ENCODE measurements at places on chromosomes 6 and 20.

DNA sequence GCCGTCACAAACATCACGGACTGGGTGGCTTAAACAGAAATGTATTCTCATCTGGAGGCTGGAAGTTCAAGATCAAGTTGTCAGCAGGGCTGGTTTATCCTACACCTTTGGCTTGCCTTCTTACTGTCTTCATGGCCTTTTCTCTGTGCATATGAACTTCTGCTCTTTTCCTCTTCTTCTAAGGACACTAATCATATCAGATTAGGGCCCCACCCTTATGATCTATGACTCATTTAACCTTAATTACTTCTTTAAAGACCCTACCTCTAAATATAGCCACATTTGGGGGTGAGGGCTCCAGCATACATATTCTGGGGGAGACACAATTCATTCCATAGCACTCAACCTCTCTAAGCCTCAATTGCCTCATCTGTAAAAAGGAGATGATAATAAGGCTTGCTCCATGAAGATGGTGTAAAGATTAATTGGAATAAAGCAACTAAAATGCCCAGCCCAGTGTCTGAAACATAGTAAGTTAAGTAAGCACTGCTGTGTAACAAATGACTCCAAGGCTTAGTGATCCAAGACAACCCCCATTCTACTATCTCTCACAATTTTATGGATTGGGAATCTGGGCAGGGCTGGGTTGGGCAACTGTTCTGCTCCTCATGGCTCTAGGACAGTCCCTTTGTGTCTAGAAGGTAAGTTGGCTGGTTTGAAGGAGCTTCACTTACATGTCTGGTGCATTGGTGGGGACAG is 119.8 kb downstream of the BANF2 start:
- DNase-seq, result no peak

DNA sequence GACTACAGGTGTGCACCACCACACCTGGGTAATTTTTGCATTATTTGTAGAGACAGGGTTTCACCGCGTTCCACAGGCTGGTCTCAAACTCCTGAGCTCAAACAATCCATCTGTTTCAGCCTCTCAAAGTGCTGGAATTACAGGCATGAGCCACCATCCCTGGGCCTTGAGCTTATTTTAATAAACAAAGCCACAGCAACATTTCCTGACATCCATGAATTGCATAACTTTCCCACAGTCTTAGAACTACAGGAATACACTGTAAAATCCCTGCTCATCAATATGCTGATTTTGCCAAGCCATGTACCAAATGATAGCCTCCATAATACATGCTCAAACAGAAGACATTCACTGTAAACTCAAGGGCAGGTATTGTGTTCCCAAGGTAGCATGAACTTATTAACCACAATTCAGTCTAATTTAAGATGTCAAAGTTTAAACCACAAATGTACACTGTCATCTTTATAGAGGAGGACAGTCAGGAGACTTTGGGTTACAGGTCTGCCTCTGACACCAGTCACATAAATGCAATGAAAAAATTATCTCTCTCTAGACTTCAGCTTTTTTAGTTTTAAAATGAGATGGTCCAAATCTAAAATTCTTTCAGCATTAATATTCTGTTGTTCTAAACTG is 40.0 kb downstream of the NUDT3 start:
- no peak for DNase-seq

GRCh38 chr20:19867940-19868371 is 109.9 kb downstream of the RIN2 start:
- no peak for DNase-seq

GRCh38 chr6:106027758-106028157 is 58.4 kb upstream of the PRDM1 start:
- DNase-seq, result no peak

DNA sequence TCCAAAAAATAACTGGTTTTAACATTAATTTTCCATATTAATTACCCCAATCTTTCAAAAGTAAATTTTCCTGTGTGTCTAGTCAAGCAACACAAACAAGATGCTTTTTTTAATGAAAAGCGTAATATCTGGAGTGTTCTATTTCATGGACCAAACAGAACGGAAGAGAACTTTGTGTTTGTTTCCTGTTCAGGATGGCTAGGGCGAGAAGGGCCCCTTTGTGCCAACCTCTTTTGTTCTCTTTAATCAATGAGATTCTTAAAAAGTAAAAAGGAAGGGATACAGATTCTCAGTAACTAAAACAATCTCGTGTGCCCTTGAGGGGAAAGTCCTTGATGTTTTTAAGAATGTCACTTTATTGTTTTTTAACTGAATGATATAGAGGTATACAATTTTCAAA is 55.7 kb downstream of the GNAS start:
- DNase-seq, result no peak
